ENCODE measurements at places on chromosomes 3 and 15. TPM values are rescaled to one million over a fixed set of nuclear protein-coding genes. Genes with fewer than 3 reads are reported as not detected.

- DNase-seq: no peak
These were observed 9.8 kb downstream of the MAP1A start for GRCh38 chr15:43527016-43527801.

The GOLGA6B gene
- not detected for polyA plus RNA-seq

- no peak for DNase-seq
These were observed 108.2 kb upstream of the KBTBD8 start for GRCh38 chr3:66889750-66890494.

GRCh38 chr15:66001717-66002426, 132.6 kb downstream of the RAB11A start:
- DNase-seq: no peak

- no peak for DNase-seq
These were observed 8.0 kb upstream of the LTF start for GRCh38 chr3:46472736-46473135.

- no peak for DNase-seq
These were observed 67.0 kb upstream of the SLC25A26 start for GRCh38 chr3:66153481-66154443.

- DNase-seq: no peak
These were observed 47.3 kb downstream of the ITGB5 start for GRCh38 chr3:124839896-124840295.

GRCh38 chr15:46778876-46779275, 938.4 kb upstream of the SEMA6D start:
- DNase-seq: no peak

DNA sequence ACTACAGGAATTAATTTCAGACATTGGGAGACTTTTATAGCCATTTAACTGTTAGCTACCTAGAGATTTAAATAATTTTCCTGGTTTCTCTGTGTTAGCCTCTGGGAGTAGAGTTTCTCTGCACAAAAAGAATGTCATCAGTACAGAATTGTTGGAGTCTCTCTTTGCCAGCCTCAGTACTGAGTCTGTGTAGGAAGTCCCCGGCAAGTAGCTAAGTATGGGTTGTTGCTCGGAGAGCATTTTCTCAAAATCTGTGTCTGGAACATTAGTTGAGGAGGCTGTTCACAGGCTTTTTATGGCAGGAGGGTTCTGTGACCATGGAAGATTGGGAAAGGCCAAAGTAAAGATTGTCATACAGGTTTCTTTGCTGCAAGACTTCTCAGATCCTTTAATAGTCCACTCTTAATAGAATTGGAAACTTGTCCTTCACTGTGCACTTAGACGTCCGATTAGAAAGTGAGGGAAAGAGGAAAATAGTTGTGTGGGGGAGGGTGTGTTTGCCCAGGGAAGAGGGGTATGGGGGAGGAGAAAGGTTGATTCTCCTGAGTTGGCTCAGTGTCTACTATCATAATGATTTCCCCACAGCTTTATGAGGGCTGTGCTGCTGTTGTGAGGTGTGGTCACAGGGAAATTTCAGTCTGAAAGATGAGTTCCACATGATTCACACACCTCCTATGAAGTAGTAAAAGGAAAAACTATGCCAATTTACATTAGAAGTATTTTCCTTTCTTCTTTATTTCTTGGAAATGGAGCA, 207.1 kb downstream of the PTPRG start:
- DNase-seq: no peak

DNA sequence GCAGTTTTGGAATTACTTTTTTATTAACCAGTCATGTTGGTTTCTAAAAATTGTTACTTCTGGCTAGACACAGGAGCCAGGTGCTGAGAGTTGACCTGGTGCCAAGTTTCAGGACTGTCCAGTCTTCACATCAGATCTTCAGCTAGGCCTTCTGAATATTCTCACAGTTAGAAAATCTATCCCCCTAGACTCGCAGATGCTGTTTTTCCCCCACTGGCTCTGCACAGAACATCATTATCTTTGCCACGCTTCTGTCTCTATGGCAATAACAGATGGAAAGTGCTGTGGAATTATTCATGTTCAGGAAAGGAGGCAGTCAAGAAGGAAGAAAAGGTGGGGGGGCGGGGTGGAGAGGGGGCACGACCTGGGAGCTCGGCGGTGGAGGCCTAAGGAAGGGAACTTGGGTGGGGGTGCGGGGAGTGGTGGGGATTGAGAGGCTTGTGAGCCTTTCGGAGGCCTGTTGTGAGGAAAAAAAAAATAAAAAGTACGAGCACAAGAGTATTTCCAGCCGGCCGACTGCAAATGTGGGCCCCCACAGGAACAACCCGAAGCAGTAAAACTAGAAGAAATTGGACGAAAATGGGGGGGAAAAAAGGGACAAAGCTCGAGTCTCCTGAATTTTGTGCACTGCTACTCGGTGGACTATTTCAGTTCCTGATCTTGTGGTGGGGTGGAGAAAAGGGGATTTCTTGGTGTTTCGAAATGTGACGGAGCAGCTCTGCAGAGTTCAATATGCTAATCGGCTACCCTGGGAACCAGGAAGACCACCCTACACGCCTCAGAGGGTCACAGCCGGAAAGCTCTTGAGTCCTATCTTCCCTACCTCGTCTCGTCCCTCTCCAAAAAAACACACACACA, 1.5 kb upstream of the SKIL start:
- peak; percentile 89 for DNase-seq

DNA sequence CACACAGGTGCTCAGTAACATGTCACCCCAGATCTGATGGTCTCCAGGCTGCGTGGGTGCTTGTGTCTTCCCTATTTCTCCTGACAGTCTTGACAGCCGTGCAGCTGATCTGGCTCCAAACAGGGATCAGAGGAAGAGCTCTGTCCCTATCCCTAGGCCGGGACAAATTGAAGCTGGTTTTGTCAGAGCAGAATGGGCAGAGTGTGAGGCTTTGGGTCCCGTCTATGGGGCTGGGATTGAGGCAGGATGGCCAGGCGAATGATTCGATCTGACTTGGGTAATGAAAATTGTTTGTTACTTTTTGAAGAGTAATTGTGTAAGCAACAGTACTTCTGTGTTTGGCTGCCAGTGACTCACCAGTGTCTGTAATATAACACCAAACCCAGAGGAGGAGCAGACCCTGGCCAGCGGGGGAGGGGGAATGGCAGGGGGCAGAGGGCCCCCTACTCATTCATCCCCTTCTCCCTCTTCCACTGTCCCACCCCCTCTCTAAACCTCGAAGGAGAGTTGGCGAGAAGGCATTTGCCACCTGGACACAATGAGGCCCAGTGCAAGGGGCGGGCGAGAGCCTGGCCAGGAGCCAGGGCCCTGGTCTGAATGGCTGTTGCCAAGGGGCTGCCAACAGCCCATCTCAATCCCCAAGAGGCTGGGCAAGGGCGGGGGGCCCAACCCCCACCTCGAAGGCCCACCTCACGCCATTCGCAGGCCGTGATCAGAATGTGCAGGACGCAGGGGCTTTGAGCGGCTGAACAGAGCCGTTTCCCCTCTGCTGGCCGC, 4.9 kb upstream of the MAGEF1 start:
- no peak for DNase-seq

- DNase-seq: peak; percentile 74
These were observed 9.9 kb upstream of the LEKR1 start for GRCh38 chr3:156816091-156816793.

The LIPC gene
- polyA plus RNA-seq: 0.12 TPM

GRCh38 chr3:170007031-170007663, 30.6 kb upstream of the GPR160 start:
- peak; percentile 40 for DNase-seq

The TAGLN3 gene
- polyA plus RNA-seq: not detected

GRCh38 chr15:93298901-93299300, 209.9 kb upstream of the RGMA start:
- no peak for DNase-seq

GRCh38 chr3:38475716-38476115, 20.4 kb upstream of the EXOG start:
- DNase-seq: no peak

DNA sequence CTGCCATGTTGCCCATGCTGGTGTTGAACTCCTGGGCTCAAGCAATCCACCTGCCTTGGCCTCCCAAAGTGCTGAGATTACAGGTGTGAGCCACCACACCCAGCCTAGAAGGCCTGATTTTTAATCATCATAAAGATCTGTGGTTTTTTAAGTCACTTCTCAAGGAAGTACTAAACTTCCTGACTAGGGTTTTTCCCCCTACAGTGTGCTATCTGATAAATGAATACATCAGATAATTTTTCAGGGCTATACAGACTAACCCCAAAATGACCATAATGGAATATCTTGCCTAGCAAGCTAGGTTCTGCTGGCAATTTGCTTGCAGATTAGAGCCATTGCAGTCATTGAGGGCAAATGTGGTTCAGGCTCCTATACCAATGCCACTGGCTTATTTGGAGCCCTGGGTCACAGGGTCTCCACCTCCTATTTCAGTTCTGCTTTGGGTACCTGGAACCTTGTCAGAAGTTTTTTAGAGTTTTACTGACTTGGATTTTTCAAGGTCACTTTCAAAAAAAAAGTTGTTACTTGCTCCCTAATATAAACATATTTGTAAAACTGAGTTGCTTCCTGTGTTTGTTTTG, 80.8 kb downstream of the SLC49A4 start:
- peak; percentile 11 for DNase-seq

The SEMA3F gene
- polyA plus RNA-seq: not detected

The IFT80 gene
- 25.1 TPM for polyA plus RNA-seq

- DNase-seq: no peak
These were observed 22.2 kb downstream of the SCN11A start for GRCh38 chr3:39029556-39029955.

DNA sequence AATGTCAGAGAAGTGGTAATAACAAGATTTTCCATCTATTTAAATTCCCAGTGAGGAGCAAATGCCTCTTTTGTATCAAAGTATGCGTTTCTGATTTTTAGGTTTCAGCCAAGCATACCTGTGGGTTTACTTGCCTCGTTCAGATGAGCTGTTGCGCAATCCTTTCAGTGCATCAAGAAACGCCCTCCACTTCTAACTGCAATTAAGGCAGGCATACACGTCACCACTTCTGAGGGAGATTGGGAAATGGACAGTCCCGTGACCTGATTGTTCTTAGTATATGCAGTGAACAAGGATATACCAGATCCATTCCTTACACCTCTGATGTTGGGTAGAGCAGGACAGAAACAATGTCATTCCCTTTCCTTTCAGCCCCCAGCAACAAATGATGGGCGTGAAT, 219.0 kb downstream of the ITPR1 start:
- no peak for DNase-seq

DNA sequence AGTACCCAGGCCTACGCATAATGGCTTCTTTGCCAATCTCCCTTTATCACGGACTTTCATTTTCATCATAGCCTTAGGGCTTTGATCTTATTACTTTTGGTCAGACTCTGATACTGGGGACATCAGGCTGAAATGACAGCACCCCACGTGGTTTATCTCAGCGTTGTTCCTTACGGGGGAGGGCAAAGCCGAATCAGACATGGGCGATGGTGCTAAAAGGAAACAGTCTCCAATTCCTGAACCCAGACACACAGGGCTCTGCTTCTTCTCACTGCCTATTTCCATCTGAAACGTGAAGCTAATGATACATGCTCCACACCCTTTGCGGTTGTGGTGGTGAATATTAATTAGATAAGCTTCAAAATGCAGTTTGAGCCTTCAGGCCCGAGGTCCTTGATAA, 59.4 kb upstream of the CD47 start:
- no peak for DNase-seq

The STRA6 gene
- polyA plus RNA-seq: not detected
